ENCODE measurements at places on chromosomes 13 and 19.

DNA sequence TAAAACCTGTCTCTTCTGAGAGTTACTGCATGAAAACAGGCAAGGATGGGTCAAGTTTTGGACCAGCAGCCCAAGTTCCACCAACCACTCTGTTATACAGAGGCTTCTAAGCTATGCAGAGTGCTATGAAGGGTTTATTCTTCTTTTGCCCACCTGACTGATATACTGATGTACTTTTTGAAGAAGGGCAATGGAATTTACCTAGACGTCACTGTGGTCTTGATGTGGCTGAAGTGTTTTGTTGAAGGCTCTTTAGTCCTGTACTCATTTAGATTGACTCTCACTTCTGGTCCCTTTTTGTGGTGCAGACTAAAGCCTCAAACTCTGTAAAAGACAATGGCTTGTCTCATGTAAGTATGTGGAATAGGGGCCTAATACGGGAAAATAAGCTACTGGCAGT, 92.0 kb downstream of the DGKH start:
- no peak for DNase-seq

DNA sequence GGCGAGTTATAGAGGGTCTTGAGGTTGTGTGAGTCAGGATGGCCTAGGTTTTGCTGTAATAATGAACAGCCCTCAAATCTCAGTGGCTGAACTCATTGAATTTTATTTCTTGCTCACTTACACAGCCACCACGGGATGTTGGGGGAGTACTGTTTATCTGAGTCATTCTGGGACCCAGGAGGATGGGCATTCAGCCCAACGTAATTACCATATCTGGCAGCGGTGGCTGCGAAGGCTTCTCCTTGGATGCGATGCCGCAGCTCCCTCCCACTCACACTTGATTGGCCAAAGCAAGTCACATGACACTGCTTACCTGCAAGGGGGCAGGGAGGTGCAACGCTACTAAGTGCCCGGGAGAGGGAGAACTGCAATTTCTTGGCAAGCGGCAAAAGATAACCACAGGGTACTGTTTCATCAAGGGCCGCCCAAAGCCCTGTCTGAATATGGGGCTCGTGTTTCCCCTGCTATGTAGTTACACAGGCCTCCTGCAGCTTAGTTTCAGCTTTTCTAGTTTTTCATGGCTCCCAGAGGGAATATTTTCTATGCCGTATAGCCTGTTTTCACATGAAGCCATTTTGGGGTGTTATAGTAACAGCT, 19.9 kb downstream of the ZSWIM9 start:
- peak; percentile 81 for DNase-seq

GRCh38 chr19:44367024-44367423, 10.5 kb upstream of the ZNF112 start:
- no peak for DNase-seq

DNA sequence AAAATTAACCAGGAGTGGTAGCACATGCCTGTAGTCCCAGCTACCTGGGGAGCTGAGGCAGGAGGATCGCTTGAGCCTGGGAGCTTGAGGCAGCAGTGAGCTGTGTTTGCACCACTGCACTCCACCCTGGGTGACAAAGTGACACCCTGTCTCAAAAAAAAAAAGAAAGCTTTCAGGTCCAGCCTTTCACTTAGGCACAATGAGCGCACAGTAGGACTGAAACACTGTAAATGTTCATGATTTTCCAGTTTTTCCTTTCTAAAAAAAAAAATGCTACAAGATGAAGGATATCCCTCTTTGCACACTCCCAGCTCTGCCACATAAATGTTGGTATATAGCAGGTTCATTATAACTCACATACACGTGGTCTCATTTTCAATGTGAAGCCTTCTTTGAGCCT, 17.9 kb downstream of the ZNF114 start:
- no peak for DNase-seq

DNA sequence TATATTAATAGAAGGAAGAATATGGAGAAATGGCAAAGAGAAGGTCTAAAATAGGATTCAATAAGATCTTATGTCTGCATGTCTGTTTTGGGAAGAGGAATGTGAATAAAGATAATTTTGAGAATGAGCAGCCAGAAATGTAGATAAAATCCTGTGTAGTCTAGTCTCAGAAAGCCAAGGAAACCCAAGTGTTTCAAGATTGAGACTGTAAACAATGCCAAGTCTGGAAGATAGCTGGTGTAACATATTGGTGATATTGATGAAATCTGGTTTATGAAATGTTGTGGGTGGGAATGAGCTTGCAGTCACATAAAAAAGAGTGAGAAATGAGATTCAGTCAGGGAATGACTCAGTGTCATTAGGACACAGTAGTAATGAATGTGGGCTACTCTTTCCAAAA, 1180.3 kb upstream of the PCDH20 start:
- no peak for DNase-seq

- DNase-seq = no peak
Observed at GRCh38 chr13:54953786-54954185, 1925.2 kb downstream of the OLFM4 start.

Data from MG63 (cell line).